ENCODE measurements at places on chromosomes 5 and 9.

- DNase-seq: peak; percentile 66
These were observed 2.9 kb upstream of the FOXD1 start for GRCh38 chr5:73451224-73452130.

GRCh38 chr9:33374190-33374589 lies 28.2 kb downstream of the AQP7 start:
- DNase-seq: no peak

DNA sequence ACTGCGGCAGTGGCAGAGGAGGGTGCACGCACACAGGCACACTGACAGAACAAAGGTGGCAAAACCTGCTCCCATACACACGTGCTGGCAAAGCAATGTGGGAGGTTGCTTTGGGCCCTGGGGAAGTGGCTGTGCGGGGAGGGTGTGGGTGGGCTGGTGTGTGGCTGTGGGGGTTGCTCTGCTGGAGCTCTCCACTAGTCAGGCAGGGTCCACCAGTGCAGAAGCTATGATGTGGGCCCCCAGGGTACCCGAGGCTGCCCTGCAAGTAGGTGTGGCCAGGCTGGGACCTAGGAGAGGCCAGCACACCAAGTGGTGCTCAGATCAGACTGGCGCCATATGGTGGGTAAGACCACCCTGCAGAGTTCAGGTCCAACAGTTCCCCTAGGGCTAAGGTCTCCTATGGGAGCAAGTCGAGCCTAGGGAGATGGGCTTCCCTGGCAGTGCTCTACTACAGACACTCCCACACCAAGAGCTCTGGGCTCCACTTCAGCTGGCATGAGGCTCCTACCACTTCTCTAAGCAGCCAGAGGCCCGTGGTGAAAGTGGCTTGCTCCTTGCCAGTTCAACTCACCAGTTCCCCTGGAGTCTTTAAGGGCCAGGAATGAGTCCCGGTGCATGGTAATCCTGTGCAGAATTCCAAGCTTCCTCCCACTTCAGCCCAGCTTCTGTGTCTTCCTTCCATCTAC lies 46.2 kb upstream of the IFNE start:
- no peak for DNase-seq

DNA sequence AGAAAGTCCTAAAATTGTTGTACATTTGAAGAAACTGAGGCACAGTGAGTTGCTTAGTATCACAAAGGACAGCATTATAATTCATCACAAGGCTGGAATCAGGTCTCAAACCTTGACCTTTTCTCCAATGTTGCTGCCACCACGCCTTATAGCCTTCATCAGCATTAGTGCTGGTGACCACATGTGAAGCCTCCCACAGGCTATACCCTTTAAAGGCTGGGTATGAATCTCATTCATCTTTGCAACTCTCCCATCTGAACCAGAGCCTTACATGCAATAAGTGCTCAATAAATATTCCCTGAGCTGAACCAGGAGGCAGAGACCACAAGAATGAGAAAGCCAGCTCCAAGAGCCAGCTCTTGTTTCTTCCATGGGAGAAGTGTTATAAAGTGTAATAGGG lies 104.7 kb downstream of the SPOCK1 start:
- DNase-seq: no peak

GRCh38 chr5:448061-448765 lies 5.2 kb downstream of the EXOC3 start:
- DNase-seq: no peak

DNA sequence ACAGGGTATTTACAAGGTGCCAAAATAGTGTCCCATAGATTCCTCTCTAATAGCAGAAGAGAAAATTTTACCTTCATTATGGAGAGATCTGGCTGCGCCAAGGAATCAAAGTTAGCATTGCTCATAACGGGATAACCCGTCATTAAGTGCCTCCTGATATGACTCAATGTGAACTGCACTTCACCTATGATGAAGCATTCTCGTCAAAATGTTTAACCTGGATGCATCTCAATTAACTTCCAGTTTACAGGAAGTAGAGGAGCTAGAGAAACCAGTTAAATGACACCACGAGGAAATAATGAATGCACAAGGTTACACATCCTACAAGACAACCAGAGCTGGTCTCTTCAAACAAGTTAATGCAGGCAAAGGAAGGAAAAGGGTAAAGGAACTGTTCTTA lies 17.2 kb downstream of the FBXW11 start:
- DNase-seq: no peak

GRCh38 chr5:114179134-114179533 lies 182.7 kb upstream of the KCNN2 start:
- no peak for DNase-seq

- DNase-seq: no peak
These were observed 11.4 kb upstream of the ARSI start for GRCh38 chr5:150313921-150314716.

GRCh38 chr9:4339357-4339756 lies 39.5 kb upstream of the GLIS3 start:
- peak; percentile 62 for DNase-seq

DNA sequence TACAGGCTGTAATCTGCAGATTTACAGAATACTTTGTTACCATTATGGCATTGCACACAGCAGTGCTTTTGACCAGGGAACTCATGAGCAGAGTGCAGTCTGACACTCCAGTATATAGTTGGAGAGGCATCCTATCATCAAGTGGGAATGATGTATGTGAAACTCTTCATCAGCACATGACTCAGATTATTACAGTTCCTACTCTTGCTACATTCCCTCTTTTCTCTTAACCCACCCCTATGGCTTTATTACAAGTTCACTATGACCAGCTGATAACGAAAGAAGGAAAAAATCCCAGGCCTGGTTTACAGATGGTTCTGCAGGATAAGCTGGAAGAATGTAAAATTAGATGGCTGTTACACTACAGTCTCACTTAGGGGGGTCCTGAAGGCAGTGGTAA lies 385.9 kb downstream of the RASEF start:
- DNase-seq: no peak

GRCh38 chr5:100249884-100250269 lies 285.3 kb upstream of the FAM174A start:
- no peak for DNase-seq

DNA sequence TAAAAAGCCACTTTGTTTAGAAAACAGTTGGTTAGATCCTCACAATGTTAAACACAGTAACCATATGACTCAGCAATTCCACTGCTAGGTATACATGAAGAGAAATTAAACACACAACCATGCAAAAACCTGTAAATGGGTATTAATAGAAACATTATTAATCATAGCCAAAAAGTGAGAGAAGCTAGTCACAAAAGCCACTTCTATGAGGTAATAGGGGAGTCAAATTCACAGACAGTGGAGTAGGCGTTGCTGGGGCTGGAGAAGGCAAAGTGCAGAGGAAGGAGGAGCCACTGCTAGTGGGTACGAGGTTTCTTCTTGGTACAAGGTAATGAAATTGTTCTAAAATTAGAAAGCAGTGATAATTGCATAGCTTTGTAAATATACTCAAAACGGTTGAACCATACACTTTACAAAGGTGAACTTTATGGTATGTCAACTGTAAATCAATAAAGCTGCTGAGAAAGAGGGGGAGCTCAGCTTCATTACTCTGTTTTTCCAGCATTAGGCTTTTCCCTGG lies 364.4 kb downstream of the GADD45G start:
- no peak for DNase-seq

DNA sequence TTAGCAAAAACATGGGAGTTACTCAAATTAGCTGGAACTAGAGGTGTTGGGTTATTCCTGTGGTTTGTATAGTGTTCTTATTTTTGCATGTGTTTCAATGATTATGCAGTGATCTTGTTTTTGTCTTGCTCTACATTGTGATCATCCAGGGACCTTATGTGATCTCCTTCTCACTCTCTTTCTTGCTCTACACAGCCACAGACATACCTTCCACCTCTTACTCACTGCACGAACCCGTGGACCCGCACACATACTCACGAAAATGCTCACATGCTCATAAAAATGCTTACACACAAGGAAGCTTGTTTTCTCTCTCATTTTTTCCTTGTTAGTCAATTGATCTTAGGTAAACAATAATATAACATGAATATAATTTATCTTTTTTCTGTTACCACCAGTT lies 187.1 kb downstream of the KDM4C start:
- no peak for DNase-seq

- DNase-seq: no peak
These were observed 4.8 kb upstream of the CHD1 start for GRCh38 chr5:98933445-98934072.

GRCh38 chr5:82105457-82105856 lies 133.6 kb downstream of the ATG10 start:
- DNase-seq: no peak

Data from NCI-H82 (cell line).